ENCODE measurements at places on chromosomes 12 and 14. TPM values are rescaled to one million over a fixed set of nuclear protein-coding genes. Genes with fewer than 3 reads are reported as not detected.

KMT2D gene
- total RNA-seq, result 12.8 TPM

B4GALNT3 gene
- 0.11 TPM for total RNA-seq

CMKLR1 gene
- 2.9 TPM for total RNA-seq

FAM181A gene
- not detected for total RNA-seq

ATF7 gene
- total RNA-seq, result 10.5 TPM

SOX5 gene
- total RNA-seq, result not detected

MSI1 gene
- not detected for total RNA-seq

MGAT4C gene
- not detected for total RNA-seq
